IPS DF 6.9 (cell line): ENCODE measurements at places on chromosomes 5 and 9.

DNA sequence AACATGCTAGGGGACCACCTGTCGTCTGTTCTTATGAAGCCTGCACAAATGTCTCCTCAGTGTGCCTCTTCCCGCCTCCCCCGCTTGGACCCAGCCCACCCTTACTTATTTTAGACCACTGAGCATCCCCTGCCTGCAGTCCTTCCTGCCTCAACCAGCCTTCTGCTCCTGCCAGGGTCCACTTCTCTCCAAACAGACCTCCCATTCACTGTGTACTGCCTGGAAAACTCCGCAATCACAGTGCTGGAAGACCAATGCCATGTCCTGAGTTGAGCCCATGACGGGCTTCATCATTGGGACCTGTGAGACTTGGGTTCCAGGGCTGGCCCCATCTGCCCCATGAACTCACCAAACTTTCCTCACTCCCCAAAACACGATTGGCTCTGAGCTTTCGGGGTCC lies 309.4 kb downstream of the IRX1 start:
- DNase-seq = no peak

DNA sequence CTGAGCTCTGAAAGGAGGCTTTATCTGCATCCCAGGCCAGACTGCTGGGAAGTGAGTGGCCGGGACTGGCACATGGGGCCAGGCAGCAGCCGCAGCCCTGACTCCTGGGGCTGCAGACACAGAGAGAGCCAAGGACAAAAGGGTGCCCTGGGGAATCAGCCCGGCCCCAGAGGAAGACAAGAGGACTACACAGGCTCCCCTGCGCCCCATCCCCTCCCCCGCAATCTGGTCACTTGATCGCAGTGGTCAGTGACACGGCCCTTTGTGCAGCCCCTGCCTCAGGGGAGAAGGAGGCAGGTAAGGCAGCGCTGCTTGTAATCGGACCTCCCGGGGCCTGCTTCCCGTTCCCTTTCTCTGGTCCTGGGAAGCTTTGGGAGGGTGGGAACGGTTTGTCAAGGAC lies 55.5 kb upstream of the FUBP3 start:
- DNase-seq = no peak

- DNase-seq = peak; percentile 41
Observed at GRCh38 chr5:100430268-100431195, 104.6 kb upstream of the FAM174A start.

- DNase-seq = no peak
Observed at GRCh38 chr5:107032629-107033028, 638.1 kb downstream of the EFNA5 start.

GRCh38 chr5:160506006-160507004 lies 84.7 kb downstream of the PTTG1 start:
- DNase-seq = peak; percentile 18

DNA sequence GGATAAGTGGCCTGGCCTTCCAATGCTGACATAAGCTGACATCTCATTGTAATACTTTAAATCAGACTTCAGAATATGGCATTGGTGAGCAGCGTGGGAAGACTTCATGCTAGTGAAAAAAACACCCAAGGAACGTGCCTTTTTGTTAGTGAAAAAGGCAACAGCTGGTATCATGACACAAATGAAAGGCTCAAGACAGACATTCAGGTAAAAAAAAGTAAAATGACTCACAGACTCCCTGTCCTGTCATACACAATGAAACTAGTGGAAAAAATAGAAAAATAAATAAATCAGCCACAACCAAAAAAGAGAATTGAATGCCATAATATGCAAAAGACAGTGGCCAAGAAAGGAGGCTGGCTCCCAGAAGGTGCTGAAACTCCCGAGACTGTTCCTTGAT lies 24.4 kb upstream of the PPP1R2B start:
- DNase-seq = no peak

GRCh38 chr9:127437497-127438264 lies 13.5 kb downstream of the ZNF79 start:
- DNase-seq = no peak

DNA sequence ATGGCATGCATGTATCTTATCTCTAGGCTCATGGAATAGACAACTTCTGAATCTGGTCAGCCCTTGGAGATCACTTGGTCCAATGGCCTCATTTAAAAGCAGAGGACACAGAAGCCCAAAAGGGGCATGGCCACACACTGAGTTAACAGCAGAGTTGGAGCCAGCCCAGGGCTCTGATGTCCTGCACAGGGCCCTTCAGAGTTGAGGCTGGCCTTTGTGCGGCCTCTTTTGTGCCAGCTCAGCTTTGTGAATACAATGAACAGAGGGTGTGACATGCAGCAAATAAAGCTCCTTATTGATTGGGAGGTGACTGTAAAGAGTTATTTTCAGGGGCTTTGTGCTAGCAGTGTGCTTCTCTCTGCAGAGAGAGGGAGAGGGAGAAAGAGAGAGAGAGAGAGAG lies 150.1 kb upstream of the STK32A start:
- DNase-seq = no peak

DNA sequence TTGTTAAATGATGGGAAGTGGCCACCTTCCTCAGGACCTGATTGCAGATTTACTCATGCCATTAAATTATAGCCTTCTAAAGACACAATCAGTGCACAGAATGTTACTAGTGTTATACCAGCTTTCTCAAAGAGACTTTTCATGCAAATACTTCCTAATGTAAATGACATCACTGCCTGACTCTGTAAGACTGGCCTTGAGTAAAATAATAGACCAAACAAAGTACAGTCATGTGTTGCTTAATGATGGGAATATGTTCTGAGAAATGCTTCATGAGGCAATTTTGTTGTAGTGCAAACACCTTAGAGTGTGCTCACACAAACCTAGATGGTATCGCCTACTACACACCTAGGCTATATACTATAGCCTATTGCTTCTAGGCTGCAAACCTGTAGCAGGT lies 17.0 kb upstream of the C1QTNF3 start:
- DNase-seq = no peak
